Stimulated activated CD8-positive, alpha-beta memory T cell treated with anti-CD3 and anti-CD28 coated beads, Interleukin-15, amount 100 ng/mL, for 48 hours (primary cell): ENCODE measurements at places on chromosomes 12 and 14.

GRCh38 chr12:121334513-121335343 is 17.5 kb downstream of the ANAPC5 start:
- no peak for DNase-seq

DNA sequence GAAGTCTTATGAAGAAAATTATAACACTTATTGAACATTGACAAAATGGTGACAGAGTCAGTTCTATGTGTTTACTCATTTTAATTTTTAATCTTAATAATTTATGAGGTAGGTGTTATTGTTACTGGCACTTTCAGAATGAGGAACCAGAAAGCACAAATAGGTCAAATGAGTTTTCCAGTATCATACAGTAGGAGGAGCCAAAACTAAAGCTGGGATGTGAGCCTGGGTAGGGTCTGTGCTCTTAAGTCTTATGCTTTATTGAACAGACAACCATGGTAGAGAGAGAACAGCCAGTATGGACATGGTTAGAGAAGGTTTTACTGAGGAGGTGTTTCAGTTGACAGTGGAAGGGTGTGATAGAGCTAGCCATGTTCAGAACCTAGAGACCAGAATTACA is 775.7 kb downstream of the TMTC2 start:
- no peak for DNase-seq

DNA sequence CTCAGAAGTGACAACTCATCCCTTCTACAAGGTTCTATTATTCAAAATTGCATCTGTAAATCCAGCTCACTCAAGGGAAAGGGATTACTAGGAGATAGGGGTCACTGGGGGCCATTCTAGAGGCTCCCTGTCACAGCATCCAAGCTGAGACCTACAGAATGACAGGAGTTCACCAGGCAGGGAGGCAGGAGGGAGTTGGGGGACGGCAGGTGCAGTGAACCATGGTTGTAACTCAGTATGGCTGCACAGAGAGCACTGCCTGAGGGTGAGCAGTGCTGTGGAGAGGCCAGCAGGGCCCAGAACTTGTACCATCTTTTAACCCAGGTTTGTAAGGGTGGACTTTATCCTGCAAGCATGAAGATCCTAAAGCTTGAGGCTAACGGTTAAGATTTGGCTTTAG is 37.9 kb upstream of the SINHCAF start:
- DNase-seq, result no peak

- DNase-seq, result no peak
Measured at GRCh38 chr14:65879248-65880009, 466.9 kb downstream of the FUT8 start.

DNA sequence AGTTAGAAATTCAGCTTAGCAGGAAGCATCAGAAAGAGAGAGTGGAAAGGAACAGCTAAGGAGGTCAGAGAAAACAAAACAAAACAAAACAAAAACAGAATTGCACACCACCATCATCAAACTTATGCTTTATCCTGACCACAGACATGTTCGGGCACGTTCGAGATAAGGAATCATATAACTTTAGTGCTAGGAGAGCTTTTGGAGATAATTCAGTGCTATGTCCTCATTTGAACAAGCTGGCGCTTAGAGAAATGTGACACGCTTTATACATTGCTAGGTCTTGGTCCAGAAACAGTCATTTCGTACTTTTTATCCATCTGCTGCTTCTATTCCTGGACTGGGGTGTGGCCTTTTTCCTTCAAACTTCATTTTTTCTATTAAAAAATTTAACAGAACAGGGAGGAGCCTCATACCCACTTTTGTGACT is 213.1 kb downstream of the PTPRO start:
- no peak for DNase-seq

- DNase-seq, result no peak
Measured at GRCh38 chr14:89304972-89305703, 111.9 kb downstream of the FOXN3 start.

DNA sequence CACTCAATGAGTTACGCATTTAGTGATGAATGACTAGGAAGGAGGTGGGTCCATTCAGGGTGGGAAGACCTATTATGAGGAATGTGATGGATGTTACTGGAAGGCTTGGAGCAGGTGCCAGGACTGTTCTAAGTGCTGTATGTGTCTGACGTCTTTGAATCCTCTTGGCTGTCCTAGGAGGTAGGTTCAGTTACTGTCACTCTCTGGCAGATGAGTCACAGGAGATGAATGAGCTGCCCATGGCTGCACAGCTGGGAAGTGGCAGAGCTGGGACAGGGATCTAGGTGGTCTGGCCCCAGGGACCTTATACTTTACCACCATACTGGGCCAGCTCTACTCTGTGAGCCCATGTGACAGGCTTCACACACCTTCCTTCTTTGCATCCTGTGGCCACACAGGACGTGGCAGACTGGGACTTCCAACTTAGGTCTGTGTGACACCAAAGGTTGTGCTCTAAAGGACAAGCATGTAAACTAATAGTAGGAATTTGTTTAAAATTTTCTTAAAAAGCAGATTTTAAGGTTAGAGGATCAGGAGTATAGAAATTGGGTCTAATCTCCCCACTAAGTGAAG is 24.0 kb downstream of the TCTN1 start:
- DNase-seq, result no peak

- DNase-seq, result no peak
Measured at GRCh38 chr14:35865611-35866324, 39.6 kb downstream of the BRMS1L start.

- DNase-seq, result no peak
Measured at GRCh38 chr12:74897425-74898211, 312.0 kb downstream of the KCNC2 start.

GRCh38 chr14:99565383-99565782 is 38.6 kb downstream of the CCDC85C start:
- DNase-seq, result no peak

- no peak for DNase-seq
Measured at GRCh38 chr12:16271062-16271461, 6.4 kb downstream of the SLC15A5 start.

DNA sequence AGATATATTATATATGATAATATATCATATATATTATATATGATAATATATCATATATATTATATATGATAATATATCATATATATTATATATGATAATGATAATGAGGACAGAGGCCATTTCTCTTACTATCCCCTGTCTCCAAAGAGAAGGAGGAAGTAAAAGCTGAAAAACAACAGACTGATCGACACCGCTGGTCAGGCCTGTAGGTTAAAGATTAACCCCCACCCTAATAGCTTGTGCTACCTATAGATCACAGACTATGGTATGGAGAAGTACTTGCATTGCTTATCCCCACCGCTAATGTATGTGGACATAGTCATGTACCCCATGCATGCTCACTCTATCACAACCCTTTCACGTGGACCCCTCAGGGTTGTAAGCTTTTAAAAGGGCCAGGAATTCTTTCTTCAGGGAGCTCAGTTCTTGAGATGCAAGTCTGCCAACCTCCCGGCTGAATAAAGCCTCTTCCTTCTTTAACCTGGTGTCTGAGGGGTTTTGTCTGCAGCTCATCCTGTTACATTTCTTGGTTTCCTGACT is 786.1 kb upstream of the TMEM132C start:
- no peak for DNase-seq

GRCh38 chr12:71892059-71892458 is 46.6 kb upstream of the TPH2 start:
- no peak for DNase-seq

- peak; percentile 71 for DNase-seq
Measured at GRCh38 chr12:48924617-48925303, 532 bp downstream of the FKBP11 start.

DNA sequence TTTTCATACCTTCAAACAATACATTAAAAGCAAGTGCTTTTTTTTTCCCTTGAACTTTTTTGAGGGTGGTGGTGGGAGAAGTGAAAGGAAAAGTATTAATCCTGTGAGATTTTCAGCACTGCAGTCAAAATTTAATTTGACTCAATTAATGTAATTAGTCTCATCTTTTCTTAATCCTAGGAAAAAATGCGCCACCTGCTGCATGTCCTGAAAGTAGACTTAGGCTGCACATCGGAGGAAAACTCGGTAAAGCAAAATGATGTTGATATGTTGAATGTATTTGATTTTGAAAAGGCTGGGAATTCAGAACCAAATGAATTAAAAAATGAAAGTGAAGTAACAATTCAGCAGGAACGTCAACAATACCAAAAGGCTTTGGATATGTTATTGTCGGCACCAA is 52.2 kb downstream of the SPATA7 start:
- no peak for DNase-seq

- no peak for DNase-seq
Measured at GRCh38 chr12:108392284-108392683, 53.2 kb upstream of the CMKLR1 start.

- DNase-seq, result no peak
Measured at GRCh38 chr12:101743724-101744472, 4.6 kb upstream of the SYCP3 start.

DNA sequence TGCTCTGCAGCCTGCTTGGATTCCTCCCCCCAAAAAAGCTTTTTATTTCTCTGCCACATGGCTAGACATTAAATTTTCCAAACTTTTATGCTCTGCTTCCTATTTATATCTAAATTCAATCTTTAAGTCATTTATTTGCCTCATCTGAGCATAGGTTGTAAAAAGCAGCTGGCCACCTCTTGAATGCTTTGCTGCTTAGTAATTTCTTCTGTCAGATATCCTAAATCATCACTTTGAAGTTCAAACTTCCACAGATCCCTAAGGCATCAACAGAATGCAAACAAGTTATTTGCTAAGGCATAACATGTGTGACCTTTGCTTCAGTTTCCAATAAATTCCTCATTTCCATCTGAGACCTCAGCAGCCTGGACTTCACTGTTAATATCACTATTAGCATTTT is 209.6 kb downstream of the FSCB start:
- DNase-seq, result no peak

DNA sequence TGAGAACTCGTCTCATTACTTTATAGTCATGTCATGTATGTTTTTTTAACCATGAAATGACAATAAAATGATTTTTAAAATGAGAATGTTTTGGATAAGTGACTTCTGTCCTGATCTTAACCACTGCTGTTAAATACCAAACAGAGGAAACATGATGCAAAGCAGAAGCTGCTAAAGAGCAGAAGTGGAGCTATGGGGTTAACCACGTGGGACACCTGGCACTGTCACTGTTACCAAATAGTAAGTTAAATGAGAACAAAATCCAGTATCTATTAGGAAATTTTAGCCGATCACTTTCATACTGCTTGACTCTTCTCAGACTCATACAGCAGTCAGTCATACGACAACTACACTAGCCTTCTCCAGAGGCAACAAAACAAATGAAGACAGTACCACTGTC is 82.4 kb downstream of the SCAF11 start:
- DNase-seq, result no peak

DNA sequence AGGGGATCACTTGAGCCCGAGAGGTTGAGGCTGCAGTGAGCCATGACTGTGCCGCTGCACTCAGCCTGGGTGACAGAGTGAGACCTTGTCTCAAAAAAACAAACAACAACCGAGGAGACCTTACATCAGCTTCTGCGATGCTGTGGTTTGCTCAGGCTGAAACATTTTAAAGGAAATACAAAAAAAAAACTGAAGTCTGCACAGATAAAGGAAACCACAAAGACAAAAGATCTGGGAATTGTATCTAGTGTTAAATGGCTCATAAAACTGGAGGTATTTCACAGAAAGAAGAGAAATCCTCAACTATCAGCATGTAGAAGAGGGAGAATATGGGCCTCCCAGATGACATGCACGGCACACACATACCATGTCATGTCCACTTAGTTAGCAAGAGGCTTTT is 60.3 kb upstream of the VPS33A start:
- DNase-seq, result no peak

DNA sequence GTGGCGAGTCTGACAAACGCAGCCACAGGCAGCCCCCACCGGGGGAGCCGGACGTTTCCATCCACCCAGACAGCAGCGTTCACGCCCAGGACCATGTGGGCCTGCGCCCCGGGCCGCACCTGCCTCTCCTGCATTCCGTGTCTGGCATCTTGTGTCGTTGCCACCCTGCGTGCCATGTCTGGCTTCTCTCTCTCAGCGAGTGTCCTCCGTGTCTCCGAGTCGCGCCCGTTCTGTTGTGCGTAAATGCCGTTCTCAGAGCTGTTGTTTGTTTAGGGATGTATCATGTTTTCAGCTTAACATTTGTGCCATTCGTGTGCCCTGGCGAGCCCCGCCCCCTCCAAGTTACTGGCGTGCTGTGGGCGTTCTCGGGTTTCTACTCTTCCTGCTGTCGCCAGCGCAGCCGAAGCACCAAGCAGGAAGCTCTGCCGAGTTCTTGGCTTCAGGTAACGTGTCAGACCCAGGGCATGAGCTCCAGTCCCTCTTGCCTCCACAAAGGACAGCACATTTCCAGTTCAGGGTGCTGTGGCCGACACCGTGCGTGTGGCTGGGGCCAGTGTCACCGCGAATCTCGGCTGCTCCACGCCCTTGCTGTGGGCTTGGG is 34.6 kb downstream of the NOC4L start:
- DNase-seq, result no peak

- peak; percentile 28 for DNase-seq
Measured at GRCh38 chr12:113048716-113049127, 7.8 kb upstream of the DTX1 start.

DNA sequence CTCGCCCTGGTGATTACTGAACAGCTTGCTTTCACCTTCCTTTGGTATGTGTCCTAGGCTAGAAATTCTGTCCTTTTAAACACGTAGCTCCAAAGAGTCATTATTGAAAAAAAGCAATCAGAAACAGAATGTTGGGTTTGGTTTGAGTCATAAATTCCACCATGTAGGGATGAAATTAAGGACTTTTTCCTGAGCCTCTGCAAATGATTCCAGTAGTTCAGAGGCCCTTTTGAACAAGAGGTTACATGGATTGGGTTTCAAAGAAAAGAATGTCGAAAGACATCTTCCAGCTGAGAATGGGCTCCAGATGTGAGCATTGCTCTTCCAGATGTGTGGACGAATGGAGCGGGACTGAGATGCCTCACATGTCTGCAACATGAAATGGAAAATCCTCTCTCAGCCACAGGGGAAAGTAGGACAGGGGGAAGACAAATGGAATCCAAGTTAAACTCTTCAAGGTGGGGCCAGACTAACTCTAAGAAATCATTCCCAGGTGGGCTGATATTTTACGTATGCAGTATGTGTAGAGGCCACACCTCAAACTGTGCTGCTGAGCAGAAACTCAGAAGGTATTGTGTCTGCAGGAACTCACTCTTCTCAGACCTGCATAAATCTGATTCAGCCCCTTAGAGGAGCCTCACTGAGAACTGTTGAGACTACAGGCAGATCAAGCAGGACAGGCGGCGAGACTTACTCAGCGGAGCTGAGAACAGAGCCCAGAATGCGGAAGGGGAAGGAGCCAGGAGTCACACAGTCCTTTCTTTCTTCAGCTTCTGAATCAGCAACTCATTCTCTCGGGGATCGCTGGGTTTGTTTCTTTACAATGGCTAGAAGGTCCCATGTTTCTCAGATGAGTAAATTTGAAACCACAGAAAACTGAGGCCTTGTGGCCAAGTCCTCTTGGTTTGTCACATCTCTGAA is 23.3 kb upstream of the EMP1 start:
- DNase-seq, result no peak

- no peak for DNase-seq
Measured at GRCh38 chr12:53107122-53107521, 3.8 kb downstream of the SOAT2 start.

DNA sequence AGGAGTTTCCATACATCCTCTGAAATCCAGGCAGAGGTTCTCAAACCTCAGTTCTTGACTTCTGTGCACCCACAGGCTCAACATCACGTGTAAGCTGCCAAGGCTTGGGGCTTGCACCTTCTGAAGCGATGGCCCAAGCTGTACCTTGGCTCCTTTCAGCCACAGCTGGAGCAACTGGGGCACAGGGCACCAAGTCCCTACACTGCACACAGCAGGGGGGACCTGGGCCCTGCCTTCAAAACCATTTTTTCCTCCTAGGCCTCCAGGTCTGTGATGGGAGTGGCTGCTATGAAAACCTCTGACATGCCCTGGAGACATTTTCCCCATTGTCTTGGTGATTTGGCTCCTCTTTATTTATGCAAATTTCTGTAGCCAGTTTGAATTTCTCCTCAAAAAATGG is 10.6 kb downstream of the AREL1 start:
- no peak for DNase-seq
